ENCODE measurements at places on chromosomes 16 and 17.

- DNase-seq = peak; percentile 75
These were observed 41.6 kb downstream of the MARF1 start for GRCh38 chr16:15601212-15601879.

DNA sequence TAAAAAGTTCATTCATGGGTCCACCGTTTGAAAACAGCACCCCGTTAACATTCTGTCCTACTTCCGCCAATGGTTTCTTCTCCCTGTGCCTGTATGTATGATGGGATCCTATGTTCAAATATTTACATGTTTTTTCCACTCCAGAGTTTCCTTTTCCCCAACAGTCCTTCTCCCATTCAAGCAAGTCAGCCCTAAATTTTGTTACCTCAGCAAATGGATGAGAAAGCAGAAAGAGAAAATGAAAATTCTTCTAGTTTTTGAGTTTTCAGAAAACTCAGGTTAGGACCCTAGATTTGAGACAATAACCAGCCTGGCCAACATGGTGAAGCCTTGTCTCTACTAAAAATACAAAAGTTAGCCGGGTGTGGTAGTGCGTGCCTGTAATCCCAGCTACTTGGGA, 3.5 kb upstream of the ERN2 start:
- no peak for DNase-seq

DNA sequence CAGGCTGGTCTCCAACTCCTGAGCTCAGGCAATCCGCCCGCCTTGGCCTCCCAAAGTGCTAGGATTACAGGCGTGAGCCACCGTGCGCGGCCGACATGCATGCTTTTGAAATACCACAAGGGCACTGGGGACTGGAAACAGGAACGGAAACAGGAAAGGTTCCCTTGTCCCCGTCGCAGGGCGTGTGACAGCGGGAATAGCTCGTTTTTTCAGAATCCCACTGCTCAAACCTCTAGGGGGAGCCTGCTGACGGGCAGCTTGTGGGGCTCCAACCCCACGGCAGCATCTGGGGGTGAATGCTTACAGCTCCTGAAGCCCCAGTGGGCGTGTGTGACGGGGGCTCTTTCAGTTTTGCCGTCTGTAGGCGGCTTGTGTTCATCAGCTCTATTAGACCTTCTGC, 18.8 kb upstream of the ASGR2 start:
- DNase-seq = peak; percentile 89

GRCh38 chr17:7156342-7156940, 22.7 kb downstream of the ASGR1 start:
- no peak for DNase-seq

DNA sequence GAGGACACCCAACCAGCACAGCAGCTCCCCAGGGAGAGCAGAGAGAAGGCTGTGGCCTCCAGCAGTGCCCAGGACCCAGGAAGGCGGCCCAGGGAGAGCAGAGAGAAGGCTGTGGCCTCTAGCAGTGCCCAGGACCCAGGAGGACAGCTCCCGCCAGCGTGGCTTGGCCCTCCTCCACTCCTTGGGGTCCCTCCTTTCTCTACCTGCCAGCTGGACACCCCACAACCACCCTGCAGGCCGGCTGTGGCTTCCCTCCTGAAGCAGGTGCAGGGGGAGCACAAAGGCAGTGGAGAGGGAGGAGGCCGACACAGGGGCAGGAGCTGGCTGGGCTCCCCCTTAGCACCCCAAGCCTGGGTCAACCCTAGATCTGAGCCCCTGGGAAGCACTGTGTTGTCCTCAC, 54.1 kb upstream of the FASN start:
- DNase-seq = no peak

GRCh38 chr17:37361543-37361942, 14.2 kb upstream of the C17orf78 start:
- DNase-seq = no peak

DNA sequence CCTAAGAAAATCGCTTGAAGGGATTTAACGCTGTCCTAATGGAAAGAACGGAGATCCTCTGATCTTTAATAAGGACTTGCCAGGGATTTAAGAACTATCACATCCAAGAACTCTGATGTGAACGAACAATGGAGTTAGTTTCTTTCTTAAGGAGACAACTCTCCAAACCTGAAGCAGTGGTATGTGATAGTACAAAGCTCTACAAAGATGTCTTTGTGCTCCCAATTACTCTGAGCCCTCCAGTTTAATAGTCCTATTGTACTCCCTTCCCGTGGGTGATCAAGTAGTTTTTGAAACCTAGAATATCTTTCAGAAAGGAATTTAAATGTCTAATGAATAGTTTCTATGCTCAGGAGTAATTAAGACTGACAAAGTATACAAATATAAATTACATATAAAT, 123.8 kb downstream of the FTO start:
- no peak for DNase-seq

GRCh38 chr17:17682293-17682736, 1.1 kb downstream of the RAI1 start:
- no peak for DNase-seq

DNA sequence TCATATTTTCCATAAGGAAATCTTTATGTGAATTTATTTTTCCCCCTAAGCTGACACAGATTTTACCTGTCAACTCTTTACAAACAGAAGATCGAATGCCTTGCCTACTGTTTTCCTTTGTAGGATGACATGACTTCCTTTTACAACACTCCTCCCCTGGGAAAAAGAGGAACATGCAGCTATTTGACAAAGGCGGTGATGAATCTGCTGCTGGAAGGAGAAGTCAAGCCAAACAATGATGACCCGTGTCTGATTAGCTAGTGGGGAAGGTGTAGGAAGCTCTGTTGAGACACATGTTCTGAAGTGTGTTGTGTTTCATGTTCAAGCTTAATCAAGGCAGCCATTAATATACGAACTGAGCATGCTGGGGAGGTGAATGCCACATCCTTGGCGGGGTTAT, 238.0 kb downstream of the PHKB start:
- DNase-seq = no peak

- no peak for DNase-seq
These were observed 26.9 kb downstream of the PHKB start for GRCh38 chr16:47488051-47488450.

- no peak for DNase-seq
These were observed 94.3 kb downstream of the ABCA8 start for GRCh38 chr17:68860941-68861340.

DNA sequence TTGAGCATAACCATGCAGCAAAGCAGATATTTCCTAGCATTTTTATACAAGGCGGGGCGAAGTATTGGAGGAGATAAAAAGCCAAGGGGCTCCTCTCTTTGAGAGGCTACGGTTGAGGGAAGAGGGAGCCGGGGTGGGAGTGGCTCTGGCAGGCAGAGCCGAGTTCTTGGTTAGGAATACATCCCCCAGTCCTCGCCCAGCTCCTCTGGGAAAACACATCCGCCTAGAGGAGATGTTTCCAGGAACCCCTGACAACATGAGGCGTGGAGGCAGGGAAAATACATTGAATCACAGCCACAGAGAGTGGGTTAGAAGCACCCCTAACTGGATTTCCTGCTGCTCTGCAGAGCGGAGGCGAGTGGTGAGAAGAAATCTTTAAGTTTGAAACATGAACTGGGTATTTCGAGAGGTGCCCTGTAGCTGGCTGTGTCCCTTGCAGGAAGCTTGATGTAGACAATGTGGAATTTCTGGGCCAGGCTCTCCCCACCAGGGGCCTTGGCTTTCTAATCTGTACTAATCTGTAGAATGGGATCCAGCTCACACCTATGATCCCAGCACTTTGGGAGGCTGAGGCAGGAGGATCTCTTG, 27.3 kb downstream of the TTYH2 start:
- no peak for DNase-seq

DNA sequence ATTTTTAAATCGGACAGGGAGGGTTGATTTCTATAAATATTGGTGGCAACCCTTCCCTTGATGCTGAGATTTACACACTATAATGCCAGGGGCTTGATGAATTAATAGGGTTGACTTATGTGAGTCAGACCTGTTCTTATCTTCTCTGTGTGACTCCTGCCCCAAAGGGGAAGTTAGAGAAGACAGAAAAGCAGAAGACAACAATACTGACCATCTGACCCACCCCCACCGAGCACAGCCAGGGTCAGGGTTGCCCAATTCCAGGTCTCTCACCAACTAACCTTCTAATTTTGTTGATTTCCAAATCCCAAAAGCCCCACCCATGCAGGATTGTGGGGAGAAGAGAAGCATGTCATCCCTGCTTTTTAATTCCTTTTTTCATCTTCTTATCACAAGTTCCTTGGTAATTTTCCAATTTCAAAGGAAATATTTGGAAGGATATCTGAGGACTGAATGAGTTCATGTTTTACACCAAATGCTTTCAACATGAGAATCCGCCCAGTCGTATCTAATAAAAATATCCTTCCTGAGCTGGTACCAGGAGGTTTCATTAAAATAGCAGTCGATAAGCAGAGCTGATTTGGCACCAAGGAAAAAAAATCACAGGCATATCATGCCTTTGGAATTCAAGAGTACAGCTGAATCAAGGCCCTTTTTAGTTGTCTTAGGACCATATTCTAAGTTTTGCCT, 603.4 kb upstream of the CDH11 start:
- no peak for DNase-seq

DNA sequence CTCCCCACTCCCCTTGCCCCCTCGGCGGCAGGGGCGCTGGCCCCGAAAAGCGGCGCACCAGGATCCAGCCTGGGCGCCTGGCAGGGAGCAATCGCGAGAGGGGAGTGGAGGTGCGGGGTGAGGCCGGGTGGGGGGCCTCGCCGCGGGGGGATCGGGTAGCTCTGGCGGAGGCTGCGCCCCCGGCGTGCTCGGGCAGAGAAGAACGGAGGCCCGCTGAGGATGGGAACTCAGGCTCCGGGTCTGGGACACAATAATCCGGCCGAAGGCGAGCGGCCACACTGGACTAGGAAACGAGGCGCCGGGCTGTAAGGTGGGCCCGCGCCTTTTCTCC, 721 bp upstream of the PCGF2 start:
- DNase-seq = no peak

DNA sequence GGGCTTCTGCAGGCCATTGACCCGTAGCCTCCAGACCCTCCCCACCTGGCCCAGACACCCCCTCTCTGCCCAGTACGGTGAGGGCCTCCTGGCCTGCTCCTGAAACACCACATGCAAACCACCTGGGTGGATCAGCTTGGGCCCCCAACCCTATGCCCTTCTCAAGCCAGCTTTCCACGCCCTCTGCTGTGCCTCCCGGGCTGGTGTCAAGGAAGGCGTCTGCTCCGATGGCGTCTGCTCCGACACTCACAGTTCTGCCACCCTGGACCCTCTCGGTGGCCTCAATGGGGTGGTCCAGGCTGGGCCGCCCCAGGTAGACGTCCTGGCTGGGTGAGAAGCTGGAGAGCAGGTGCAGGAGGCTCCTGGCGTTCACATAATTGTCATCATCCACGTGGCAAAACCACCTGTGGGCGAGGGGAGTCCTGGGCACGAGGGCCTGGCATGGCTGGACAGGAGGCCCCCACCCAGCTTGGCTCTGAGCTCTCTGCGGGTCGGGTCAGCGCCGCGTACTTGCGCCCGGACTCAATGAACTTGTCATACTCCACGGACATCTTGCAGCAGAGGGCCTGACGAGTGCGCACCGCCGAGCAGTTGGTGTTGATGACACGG, 1.4 kb downstream of the RFNG start:
- no peak for DNase-seq

DNA sequence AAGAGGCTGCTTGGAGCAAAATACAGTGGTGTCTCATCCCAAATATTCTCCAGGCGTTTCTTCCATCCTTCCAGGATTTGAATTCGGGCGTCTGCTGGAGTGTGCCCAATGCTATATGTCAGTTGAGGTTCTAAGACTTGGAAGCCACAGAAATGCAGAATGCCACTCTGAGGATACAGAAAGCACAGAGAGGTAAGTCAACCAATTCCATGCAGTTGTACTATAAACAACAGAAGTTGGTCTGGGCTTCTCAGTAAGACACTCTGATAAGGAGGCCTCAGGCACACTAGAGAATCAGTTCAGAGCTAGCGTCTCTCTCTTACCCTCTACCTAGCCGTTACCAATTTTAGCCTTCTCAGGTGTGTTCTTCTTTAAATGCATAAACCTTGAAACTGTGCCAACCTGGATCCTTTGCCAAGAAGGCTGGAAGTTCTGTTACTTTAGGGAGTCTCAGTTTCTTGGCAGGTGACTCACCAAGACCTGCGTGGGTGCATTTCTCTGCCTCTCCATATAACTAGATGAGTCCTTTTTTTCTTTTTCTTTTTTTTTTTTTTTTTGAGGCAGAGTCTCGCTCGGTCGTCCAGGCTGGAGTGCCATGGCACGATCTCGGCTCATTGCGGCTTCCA, 15.1 kb downstream of the NQO1 start:
- no peak for DNase-seq

- DNase-seq = peak; percentile 35
These were observed 717 bp downstream of the CYBA start for GRCh38 chr16:88649924-88650748.

- no peak for DNase-seq
These were observed 62.0 kb downstream of the ENGASE start for GRCh38 chr17:79136596-79136995.

DNA sequence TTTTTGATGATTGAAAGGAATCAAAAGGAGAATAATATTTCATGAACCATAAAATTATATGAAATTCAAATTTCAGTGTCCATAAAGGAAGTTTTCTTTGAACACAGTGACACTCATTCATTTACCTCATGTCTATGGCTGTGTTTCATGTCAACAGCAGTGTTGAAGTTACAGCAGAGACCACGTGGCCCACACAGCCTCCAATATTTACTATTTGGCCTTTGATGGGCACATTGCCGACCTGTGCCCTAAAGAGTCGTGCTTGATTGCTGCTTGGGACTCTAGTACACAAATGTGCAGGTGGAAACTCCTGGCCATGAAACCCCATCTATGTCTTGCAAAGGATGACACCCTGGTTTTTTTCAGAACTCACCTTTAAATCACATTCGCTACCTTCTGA, 57.0 kb downstream of the CES1 start:
- DNase-seq = no peak

- DNase-seq = peak; percentile 26
These were observed 93.6 kb downstream of the WSCD1 start for GRCh38 chr17:6163612-6164333.

DNA sequence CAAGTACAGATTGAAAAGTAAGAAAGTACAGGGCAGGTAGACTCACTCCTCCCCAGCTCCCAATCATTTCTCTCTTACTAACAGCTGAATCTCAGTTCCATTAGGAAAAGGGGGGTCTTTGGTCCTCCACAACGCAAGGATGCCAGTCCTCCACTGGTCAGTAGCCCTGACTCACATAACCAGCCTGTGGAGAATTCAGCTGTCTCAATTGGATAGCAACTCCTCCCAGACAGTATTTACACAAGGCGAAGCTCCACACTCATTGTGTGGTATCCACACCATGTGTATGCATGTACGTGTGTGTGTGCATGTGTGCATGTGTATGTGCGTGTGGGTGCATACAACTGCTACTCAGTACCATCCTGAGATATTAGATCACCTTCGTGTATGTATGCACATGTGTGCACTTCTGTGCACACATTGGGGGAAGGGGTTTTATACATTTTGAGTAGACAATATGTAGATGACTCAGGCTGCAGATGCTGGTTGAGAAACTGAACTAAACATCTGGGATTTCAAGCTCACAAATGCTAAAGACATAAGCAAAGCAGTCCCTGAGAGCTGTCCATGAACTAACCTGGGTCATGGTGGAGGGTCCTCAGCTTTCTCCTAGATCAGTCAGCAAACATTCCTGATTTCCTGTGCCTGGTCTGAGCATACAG, 240.1 kb downstream of the SLC39A11 start:
- DNase-seq = no peak
